Fibroblast of the conjunctiva (primary cell): ENCODE measurements at places on chromosomes 16 and 17.

DNA sequence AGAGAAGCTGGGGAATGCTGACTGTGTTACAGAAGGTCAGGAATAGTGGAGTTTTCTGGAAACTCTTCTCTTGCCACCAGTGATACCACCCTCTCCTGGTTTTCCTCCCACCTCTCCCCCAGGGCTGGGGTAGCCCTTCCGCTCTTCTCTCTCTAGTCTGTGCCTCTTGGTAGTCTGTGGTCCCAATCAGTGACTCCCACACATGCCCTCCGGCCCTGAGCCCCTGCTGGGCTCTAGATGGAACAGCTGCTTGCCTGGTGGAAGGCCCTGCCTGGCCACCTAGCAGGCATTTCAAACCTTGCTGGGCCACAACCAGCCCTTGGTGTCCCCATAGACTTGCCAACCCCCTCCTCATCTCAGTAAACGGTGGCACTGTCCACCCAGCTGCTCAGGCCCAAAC lies 15.2 kb upstream of the MTSS2 start:
- DNase-seq, result no peak

DNA sequence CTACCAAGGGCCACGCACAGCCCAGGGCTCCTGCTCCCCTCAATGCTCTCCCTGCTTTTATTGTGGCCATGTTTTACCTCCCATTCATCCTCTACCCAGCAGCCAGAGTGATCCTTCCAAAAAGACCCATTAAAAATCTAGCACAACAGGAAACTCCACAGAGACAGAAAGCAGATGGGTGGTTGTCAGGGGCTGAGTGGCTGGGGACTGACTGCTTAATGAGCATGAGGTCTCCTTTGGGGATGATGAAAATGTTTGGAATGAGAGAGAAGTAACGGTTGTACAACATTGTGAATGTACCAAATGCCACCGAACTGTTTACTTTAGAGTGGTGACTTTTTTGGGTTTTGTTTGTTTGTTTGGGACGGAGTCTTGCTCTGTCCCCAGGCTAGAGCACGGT lies 107.4 kb downstream of the GAS7 start:
- DNase-seq, result no peak

- DNase-seq, result no peak
Measured at GRCh38 chr16:89360760-89361435, 129.5 kb downstream of the ANKRD11 start.

DNA sequence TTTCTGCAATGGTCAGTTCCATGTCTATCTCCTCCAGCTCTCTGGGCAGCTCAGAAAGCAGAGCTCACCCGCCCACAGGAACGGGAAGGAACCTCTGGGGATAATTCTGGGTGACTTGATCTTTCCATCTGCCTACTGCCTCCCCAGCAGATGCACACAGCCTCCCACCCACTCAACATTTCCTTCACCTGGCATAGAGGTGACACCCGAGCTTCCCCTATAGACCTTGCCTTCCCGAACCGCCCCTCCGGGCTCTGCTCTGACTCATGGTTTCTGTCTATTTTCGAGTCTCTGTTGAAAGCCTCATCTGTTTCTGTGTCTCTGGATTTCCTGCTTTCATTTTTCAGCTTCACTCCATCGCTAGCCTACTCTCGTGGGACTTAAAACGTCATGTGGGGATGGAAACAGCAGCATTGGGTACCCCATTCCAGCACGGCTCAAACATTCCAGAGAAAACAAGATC lies 11.4 kb downstream of the GGA3 start:
- no peak for DNase-seq

GRCh38 chr17:75679706-75680211 lies 12.6 kb downstream of the SAP30BP start:
- DNase-seq, result no peak

- DNase-seq, result no peak
Measured at GRCh38 chr17:62658136-62658920, 30.9 kb downstream of the MRC2 start.
